ENCODE measurements at places on chromosomes 12 and 14.

GRCh38 chr12:121295746-121296617, 527 bp downstream of the CAMKK2 start:
- DNase-seq, result peak; percentile 59

DNA sequence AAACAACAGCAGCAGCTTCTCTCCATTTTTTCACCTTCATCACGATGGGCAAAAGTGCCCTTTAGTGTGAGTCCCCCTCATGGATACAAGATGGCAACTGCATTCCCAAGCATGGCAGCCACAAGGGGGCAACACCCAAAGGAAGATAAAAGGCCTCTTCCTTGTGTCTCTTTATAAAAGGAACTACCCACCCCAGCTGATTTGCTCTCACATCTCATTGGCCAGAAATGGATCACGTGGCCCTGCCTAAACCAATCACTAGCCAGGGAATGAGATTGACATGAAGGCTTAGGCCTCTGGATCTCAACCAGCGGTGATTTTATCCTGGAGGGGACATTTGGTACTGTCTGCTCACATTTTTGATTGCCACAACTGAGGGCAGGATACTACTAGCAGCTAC, 21.9 kb upstream of the IFT81 start:
- peak; percentile 46 for DNase-seq

- DNase-seq, result no peak
Measured at GRCh38 chr12:47977772-47978597, 14.6 kb downstream of the TMEM106C start.

DNA sequence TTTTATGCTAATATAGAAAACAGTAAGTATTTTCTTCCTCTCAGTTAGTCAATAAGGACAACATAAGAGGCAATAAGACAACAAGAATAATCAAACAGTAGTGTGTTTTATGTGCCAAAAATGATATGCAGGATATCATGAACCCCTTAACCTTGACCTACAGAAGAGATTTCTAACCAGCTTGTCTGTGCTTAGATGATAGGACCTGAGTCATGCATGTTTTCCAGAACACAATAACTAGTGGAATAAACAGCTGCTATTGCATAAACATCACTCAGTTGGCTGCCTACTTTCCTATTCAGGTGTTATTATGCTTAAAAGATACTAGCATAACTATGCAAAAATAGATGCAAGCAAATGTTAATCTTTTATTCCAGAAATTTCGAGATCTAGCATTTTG, 282.5 kb downstream of the PRKD1 start:
- no peak for DNase-seq

DNA sequence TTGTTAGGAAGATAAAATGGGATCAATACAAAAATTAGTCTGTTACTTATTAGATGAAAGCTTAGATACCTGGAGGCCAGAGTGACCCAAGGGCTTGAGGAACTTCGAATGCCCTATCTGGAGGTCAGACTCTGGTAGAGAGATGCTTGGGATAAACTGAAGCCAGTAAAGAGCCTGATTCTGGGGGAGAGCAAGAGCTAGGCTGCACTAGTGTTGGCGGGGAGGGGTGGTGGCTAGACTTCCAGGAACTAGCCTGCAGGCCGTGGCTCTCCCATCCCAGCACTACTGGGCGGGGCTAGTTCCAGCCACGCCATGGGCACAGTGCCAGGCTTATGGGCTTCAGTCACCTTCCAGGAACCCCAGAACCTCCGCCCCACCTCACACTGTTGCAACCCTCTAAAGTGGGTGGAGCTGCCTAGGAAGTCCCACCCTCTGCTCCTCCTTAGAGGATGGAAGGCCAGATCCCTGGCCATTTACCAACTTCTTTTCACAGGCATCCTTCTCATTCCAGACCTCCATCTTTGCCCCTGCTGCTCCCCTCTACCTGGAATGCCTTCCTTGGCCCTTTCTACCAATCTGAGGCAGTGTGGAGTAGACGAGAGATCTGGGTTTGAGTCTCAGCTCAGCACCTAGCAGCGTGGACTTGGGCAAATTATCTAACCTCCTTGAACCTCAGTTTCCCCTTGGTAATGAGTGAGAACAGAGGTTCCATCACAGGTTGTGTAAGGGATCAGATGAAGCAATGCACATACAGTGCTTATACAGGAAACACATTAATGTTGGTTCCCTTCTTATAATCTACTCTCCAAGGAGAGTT, 6.3 kb upstream of the NFE2 start:
- DNase-seq, result no peak

DNA sequence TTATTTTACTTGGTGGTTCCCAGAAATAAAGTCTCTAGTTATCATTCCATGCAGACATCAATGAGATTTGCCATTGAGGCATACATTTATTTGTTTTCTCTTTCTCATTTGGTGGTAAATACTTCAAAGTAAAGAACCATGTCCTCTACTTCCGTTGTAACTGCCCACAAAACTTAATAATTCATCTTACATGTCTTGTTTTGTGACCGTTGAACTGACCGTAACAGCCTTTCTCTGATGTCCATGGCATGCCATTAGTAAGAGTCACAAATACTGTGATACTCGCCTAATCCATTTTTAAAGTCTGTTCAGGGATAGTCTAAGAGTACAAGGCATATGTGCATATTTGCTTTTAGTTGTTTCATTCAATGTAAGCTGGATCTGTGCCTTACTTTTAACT, 145.3 kb downstream of the ETV6 start:
- no peak for DNase-seq

DNA sequence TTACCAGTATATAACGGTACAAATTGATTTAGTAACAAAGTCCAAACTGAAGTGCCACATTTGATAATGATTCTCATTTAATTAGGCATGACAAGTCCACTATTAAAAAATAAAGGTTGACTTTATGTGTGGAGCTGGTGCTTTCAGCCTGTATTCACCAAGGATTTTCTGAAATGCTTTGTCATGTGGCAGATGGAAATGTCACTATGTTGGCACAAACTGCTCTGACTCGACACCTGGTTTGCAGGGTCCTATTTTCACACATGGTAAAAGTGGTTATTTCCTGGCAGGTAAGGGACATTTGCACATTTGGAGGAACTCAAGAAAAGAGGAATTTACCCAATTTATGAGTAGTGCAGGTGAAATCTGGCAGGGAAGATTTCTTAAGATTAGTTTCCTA, 572.6 kb upstream of the MDGA2 start:
- peak; percentile 1 for DNase-seq

DNA sequence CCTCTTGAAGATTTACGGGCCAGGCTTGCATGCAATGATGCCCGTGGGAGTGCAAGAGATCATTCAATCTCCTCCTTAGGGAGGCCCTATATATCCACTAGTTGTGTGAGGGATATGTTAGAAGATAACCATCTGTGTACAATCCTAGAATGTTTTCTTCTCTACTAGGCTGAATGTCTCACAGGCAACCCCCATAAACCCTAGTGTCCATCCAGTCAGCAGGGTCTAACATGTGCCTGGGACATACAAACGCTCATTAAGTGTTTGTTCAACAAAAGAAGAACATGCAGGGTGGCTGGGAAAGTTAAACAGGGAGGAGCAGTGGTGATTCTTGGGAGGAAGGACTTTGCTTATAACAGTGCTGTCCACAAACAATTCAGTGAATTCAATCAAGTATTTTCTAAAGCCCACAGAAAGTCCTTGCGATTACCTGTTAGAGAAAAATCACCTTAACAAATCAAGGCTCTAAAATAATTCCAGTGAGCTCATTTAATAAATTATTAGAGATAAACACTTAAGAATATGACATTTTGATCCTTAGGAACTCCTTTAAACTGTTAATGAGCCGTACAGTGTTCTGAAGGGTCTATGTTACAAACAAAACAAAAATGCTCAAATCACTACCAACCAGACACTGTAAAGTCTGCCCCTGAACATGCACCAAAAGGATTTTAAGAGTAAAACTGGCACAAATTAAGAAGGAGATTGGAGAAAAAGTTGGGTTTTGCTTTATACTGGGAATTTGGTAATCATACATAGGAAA, 96.6 kb upstream of the FERMT2 start:
- no peak for DNase-seq

All from eye (tissue), 1 donor.